Left renal pelvis (tissue), 4 donors: ENCODE measurements at places on chromosomes 2 and 18. TPM values are rescaled to one million over a fixed set of nuclear protein-coding genes. Genes with fewer than 3 reads are reported as not detected.

Gene REG3G
- not detected for polyA plus RNA-seq

Gene SLC30A3
- 0.98 TPM for polyA plus RNA-seq

Gene DRC1
- polyA plus RNA-seq = 3.1 TPM

Gene C2orf15
- polyA plus RNA-seq = 11.4 TPM

Gene RPL37A
- 2,142 TPM for polyA plus RNA-seq

Gene NOSTRIN
- 38.5 TPM for polyA plus RNA-seq

Gene AMER3
- polyA plus RNA-seq = 0.03 TPM

Gene CLEC4F
- 0.09 TPM for polyA plus RNA-seq

Gene ZAP70
- 0.80 TPM for polyA plus RNA-seq

Gene CYTIP
- polyA plus RNA-seq = 2.2 TPM

Gene SGPP2
- 2.5 TPM for polyA plus RNA-seq

Gene KIF1A
- 11.3 TPM for polyA plus RNA-seq

Gene DLGAP1
- polyA plus RNA-seq = 4.8 TPM

Gene LOXL3
- 9.2 TPM for polyA plus RNA-seq

Gene LDAH
- polyA plus RNA-seq = 36.4 TPM

Gene DARS1
- 148 TPM for polyA plus RNA-seq

Gene PAPOLG
- 23.3 TPM for polyA plus RNA-seq

Gene TYW5
- 19.9 TPM for polyA plus RNA-seq

Gene MAB21L4
- polyA plus RNA-seq = 1.3 TPM

Gene RPRM
- 5.8 TPM for polyA plus RNA-seq

Gene DSG3
- polyA plus RNA-seq = not detected

Gene CRYBA2
- polyA plus RNA-seq = not detected

Gene TRABD2A
- 0.32 TPM for polyA plus RNA-seq

Gene RAB3GAP1
- 58.2 TPM for polyA plus RNA-seq

Gene UGT1A5
- not detected for polyA plus RNA-seq

Gene KYNU
- 1.5 TPM for polyA plus RNA-seq

Gene GALNT14
- 30.3 TPM for polyA plus RNA-seq

Gene ALK
- polyA plus RNA-seq = 1.4 TPM

Gene SNED1
- polyA plus RNA-seq = 9.0 TPM

Gene PRSS56
- polyA plus RNA-seq = 0.29 TPM

Gene TMEM17
- polyA plus RNA-seq = 6.5 TPM

Gene AKAIN1
- not detected for polyA plus RNA-seq

Gene TSPYL6
- polyA plus RNA-seq = 0.29 TPM

Gene CNNM3
- 37.3 TPM for polyA plus RNA-seq

Gene CCDC121
- 11.1 TPM for polyA plus RNA-seq

Gene RESP18
- not detected for polyA plus RNA-seq

Gene CRACDL
- polyA plus RNA-seq = 1.5 TPM

Gene SUMO1
- 260 TPM for polyA plus RNA-seq
